ENCODE measurements at places on chromosomes 7 and 10.

DNA sequence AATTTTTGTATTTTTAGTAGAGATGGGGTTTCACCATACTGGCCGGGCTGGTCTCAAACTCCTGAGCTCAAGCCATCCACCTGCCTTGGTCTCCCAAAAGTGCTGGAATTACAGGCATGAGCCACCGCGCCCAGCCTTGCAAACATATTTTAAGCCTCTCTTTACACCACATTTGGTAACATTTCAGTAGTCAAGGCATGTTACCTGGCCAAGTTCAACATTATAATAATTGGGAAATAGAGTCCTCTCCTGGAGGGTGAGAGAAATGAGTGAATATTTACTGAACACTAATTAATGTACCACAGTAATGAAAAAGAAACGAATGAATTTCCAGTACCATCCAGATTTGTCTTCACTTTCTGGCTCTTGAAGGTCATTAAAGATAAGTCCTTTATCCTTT lies 10.0 kb upstream of the CNOT4 start:
- no peak for DNase-seq

DNA sequence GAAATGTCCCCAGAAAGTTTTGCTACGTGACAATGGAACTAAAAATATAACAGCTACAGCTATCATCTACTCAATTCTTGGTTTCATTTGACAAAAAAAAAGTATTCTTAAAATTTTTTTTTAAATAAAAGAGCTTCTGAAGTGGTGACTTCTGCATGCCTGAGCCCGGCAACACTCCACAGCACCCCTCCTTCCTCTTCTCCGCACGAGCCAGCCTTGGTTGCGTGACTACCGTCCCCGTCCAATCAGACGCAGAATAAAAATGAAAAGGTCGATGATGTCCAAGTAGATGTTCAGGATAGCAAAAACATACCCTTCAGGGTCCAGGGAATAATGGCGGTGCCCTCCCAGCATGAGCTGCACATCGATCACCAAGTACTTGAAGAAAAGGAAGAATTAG lies 34.5 kb upstream of the GATAD1 start:
- DNase-seq = no peak

GRCh38 chr7:99579956-99580777 lies 17.9 kb upstream of the TMEM225B start:
- peak; percentile 86 for DNase-seq

GRCh38 chr10:13707156-13707881 lies 120.6 kb downstream of the PRPF18 start:
- DNase-seq = peak; percentile 74

- DNase-seq = no peak
Measured at GRCh38 chr7:2006231-2006771, 226.4 kb downstream of the MAD1L1 start.

- DNase-seq = no peak
Measured at GRCh38 chr10:10211409-10211808, 806.3 kb upstream of the CELF2 start.

- DNase-seq = no peak
Measured at GRCh38 chr7:9645756-9646155, 1212.3 kb downstream of the NXPH1 start.

DNA sequence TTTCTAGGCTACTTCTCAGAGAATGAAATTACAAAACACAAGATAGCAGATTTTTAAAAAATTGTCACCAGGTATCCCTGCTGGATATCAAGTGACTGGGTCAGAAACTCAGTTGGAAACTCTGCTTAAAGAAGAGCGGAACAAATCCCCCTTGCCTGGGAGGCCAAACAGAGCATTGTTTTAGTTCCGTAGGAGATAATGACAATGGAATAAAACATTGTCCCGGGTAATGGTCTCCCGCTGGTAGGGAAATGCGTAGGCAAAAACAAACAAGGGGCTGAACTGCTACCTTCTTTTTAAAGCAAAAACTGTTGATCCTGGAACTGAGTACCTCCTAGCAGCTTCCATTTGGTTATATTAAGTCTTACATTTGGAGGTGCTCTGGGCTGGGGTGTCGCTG lies 21.3 kb upstream of the VAX1 start:
- DNase-seq = no peak

DNA sequence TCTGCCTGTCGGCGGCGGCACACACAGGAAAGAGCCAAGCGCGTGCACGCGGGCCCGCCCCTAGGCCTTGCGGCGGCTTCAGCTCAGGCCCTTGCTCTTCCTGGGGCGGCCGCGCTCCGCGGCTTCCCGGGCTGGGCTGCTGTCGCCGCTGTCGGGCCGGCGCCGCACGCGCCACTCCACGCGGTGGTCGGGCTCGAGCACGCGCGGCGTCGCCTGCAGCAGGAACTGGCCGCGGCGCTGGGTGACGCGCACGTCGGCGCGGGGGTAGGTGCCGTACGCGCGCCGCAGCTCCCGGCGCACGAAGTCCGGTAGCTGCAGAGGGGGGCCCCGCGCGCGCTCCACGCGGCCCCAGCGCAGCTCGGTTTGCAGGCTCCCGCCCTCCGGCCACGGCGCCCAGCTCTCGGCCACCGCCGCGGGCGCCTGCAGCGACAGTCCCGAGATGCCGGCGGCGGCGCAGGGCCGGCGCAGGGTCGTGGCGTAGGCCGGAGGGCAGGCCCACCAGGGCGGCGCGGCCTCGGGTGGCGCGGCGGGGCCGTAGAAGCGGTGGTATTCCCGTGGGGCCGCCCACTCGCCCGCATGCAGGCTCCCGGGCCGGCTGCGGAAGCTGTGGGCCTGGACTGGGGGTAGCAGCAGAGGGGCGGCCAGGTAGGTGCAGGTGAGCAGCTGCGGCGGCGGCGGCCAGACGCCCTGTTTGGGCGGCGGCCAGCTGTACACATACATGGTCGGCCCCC lies 804 bp downstream of the C10orf95 start:
- peak; percentile 85 for DNase-seq

DNA sequence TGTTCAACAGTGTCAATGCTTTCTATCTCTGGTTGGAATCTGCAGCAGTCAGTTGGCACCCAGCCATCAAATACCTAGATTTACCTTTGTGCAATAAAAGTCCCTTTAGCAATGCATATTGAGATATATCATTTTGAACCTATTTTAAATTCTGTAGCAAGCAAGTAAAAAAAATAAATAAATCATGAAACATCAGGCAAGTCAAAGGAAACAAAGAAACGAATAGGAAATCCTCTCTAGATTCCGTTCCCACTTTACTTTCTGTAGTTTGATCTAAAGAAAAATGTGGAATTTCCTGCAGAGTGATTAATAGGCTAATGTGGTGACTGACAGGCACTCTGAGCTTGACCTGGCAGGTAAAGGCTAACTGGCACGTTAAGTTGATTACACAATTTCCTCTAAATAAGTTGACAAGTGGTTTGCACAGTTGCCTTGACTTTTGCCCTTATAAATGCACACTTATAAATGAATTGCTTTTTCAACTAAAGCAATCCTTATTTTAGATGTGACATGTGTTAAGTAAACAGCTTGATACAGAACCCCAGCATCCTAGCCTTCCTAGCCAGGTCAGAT lies 208.1 kb upstream of the TCF7L2 start:
- DNase-seq = no peak

DNA sequence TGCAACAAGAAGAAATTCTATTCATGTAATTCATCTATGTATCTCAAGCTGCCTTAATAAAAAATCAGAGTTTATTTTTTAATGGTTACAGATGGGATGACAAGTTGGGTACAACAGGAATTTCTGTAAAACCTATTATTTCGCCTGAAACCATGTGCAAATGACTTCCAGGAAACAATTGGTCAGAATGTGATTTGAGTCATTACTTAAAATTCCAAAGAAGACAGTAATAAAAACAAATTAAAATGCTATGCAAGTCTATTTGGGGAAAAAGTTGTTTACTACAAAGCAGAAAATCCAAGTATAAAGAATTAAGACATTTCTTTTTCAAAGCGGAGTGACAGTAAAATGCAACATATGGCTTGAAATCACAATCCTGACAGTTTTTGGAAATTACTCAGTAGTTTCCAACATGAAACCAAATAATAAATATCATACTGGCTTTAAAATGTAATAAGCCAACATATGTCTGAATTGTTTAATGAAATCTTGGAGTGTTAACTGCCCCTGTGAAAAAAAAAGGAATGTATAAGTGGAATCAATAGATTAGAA lies 41.5 kb upstream of the SEMA3C start:
- DNase-seq = no peak

GRCh38 chr10:77602913-77603533 lies 34.6 kb downstream of the KCNMA1 start:
- DNase-seq = no peak

DNA sequence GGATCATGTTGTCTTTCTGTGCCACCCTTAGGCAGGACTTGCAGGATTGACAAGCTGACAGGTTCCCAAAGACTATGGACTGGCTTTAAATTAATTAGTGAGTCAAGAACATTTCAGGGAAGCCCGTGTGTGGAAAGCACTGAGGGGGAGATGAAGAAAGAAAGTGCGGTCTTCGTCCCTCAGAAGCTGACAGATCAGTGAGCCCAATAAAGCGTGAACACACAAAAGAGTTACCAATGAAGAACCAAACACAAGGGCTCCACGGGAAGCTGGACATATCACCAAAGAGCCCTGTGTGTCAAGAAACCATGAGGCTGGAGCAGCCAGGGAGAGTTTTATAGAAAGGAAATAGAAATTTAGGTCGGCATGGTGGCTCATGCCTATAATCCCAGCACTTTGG lies 725.8 kb downstream of the PARD3 start:
- no peak for DNase-seq

GRCh38 chr10:71472466-71472865 lies 75.7 kb downstream of the CDH23 start:
- DNase-seq = no peak

DNA sequence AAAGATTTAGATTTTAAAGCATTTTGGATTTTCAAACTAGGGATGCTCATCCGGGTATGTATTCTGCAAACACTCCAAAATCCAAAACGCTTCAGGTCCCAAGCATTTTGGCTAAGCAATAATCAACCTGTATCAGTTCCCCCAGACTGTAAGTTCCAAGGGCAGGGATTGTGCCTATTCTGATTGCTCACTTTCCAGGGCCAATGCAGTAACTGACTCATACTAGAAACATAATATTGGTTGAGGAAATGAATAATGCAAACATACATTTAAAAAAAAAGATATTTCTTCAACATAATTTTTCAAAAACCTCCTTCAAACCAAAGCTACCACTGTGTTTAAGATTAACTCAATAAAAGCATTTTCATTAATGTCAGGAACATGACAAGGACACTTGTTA lies 69.5 kb downstream of the HIBADH start:
- no peak for DNase-seq

- DNase-seq = no peak
Measured at GRCh38 chr10:64726466-64726865, 1205.3 kb downstream of the REEP3 start.

- DNase-seq = no peak
Measured at GRCh38 chr7:108037741-108038140, 34.8 kb upstream of the LAMB1 start.

DNA sequence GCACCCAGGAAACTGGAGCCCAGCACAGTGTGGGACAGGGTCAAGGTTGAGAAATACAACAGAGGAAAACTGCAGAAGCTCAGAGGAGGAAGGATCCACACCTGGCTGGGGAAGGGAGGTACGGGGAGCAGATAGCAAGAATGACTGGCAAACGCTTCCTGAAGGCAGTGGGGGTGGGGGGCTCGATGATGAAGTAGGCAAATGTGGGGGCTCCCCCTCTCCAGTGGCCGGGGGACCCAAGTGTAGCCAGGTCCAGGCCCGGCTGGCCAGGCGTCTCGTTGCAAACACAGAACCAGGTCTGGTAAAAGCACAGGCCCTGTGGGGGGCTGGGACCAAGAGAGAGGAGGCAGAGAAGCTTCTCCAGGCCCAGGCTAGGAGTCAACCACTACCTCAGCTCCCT lies 7.7 kb downstream of the CHST15 start:
- DNase-seq = no peak

DNA sequence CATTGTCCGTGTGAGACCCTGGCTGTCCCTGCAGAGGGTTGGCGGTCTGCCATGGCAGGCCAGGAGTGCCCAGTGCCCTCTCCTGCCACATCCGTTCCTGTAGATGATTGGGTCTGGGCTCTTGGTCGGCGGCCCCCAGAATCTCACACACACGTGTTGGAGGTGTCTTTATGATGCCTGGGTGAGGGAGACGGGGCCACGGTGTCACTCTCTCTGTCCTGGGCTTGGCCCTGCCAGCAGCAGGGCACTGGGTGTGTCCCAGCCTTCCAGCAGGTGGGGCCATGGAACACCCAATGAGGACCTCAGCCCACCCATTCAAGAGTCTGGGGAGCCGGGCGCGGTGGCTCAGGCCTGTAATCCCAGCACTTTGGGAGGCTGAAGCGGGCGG lies 30.2 kb downstream of the UNC5B start:
- no peak for DNase-seq
